ENCODE measurements at places on chromosomes 2 and 18.

- no peak for DNase-seq
Measured at GRCh38 chr2:99706735-99707134, 216.9 kb upstream of the REV1 start.

DNA sequence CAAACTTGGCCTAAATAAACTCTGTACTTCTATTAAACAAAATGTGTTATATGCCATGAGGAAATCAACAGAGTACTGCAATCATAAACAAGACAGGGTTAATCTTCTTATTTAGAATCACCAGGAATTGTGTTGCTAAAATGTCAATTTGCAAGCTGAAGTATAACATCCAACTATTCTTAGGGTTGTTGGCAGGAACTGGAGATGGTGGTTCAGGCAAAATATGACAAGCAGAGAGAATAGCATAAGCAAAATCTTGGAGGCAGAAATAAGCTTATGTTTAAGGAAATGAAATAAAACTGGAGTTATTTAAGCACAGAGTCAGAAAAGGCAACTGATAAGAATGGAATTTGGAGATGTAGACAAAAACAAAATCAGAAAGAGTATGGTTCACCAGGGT lies 463.8 kb upstream of the SLC8A1 start:
- no peak for DNase-seq

DNA sequence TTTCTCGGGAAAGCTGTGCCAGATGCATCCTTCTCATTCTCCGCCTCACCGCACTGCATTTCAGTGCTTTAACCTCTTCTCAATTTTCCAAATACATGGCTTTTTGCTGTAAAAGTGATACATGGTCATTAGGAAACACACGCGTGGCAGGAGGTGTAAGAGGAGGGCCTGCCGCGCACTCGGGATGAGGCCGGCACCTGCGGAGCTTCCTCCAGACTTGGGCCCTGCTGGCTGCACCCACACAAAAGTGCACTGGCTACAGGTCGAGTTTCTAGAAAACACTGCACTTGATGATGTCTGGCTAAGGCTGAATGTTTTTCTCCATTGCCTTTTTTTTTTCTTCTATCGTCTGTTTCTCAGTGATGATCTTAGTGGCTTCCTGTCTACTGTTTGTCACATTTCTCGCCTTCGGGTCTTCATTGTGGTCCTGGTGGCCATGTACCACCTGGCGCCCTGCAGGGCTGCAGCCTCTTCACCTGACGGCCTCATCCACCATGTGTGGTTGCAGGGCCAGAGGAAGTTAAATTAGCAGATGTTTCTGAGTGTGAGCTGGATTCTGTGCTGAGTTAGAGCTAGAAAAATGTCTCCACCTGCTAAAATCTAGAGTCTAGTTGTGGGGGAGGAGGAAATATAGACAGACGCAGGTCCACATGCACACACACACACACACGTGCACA lies 7.6 kb downstream of the KCNG2 start:
- no peak for DNase-seq

GRCh38 chr18:26546875-26547645 lies 1.3 kb downstream of the KCTD1 start:
- DNase-seq = no peak

DNA sequence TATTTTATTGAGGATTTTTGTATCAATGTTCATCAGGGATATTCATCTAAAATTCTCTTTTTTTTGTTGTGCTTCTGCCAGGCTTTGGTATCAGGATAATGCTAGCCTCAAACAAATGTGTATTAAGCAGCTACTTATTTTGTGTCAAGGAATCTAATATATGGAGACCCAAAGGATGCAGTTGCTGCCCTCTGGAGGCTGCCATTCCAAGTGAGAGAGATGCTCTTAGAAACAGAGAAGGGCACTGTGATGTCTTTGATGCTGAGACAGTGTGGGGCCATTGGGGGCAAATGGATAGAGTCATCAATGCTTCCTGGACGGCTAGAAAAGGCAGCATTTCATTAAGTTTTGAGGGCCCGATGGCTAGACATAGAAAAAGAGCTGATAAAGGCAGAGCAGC lies 292.6 kb downstream of the SETBP1 start:
- DNase-seq = no peak

GRCh38 chr2:165376571-165376975 lies 92.9 kb upstream of the CSRNP3 start:
- no peak for DNase-seq

DNA sequence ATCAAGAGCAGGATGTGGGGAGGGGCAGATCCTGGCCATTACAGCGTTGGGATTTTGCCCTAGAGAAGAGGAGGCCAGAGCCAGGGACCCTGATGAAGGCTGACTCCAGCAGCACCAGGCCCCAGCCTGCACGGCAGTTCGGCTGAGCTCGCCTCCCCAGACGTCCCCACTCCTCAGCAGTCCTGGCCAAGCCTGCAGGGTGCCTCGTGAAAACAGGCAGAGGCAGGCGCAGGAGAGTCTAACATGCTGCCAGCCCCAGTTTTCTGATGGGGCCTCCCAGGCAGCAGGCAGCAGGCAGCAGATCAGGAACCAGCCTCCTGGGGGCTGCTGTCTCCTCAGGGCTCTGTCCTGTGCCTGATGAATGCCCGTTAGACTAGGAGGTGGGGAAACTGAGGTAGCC lies 19.7 kb upstream of the GLI2 start:
- no peak for DNase-seq

GRCh38 chr2:74146929-74147726 lies 584 bp downstream of the BOLA3 start:
- DNase-seq = no peak

- no peak for DNase-seq
Measured at GRCh38 chr2:219560037-219560892, 11.1 kb downstream of the OBSL1 start.

DNA sequence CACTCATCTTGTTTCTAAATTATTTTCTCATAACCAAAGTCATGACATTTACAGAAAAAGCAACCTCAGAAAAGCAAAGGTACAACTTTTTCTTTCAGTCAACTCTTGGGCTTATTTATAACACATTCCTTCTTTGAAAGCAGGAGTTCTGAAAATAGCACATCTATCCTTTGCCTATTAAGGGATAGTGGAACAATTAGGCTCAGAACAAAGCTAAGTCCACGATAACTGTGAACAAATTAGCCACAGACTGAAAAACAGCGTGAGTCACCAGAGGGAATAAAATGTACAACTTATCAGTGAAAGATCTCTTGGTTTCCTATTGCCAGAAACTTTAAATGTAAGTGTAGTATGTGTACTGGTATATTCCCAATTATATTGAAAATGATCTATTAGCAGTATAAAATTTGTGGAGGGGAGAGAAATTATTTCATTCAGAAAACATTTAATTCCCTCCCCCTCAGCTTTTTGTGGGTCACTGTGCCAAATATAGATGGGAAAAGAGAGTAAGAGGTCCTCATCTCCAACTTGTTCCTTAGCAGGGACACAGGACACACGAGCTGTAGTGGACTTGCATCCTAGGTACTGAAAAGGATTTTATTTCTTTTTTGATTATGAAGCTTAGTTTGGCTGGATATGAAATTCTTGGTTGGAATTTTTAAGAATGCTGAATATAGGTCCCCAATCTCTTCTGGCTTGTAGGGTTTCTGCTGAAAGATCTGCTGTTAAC lies 15.4 kb upstream of the MATN3 start:
- DNase-seq = no peak

GRCh38 chr2:43228756-43229659 lies 2.6 kb upstream of the ZFP36L2 start:
- DNase-seq = no peak

DNA sequence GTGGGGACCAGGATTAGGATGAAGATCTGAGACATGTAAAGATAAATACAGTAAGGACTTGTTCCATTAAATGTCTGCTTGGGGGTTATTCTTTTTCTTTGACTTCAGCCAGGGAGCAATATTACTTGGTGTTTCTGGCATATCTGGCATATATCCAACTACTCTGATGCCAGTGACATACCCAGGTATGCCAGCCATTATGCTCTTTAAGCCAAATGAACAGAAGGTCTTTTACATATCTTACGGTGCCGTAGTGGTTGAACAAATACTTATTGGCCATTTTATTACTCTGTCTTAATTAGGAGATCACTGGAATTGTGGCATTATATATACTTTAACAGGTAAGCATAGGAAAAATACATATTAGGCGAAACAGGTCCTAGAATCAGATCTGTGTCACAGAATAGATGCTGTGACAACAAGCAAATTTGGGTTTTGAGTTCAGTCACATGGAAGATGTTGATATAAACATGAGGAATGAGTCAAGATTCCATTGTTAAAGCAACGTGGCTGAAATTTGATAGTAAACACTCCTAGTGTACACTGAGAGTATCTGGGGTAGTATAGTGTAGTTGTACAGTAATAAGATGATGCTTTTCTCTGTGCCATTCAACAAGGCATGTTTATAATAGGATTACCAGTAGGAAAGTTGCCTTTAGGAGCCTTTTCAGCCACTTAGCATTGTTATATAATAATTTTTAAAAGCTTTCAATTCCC lies 62.6 kb downstream of the KCTD18 start:
- DNase-seq = no peak

DNA sequence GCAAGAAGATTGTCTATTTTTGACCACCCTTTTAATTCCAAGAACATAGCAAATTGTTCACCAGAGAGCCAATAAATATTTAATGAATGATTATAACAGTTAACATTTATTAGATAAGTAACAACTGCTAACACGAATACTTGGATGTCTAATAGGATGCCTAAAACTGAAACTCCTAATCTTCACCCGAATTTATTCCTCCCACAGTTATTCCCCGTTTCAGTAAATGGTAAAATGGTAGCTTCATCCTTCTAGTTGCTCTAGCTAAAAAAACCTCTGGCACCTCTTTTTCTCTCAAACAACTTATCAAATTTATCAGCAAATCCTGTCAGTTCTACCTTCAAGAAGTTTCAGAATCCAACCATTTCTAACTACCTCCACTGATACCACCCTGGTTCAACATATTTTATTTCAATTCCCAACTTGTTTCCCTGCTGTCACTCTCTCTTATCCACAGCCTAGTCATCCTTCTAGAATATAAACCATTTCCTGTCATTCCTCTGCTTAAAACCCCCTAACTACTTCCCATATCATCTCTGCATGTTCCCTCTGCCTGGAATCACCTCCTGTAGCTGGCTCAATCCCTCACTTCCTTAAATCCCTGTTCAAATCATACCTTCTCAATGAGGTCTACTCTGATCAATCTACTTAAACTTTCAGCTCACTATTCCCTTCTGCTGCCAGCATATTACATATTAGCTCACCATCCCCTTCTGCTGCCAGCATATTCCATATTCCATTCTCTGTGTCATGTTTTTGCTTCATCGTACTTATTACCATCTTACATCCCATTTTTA lies 93.8 kb downstream of the ROCK2 start:
- no peak for DNase-seq

GRCh38 chr2:109065391-109065734 lies 63.6 kb upstream of the SH3RF3 start:
- no peak for DNase-seq

GRCh38 chr18:5175378-5175777 lies 21.7 kb downstream of the AKAIN1 start:
- DNase-seq = no peak

DNA sequence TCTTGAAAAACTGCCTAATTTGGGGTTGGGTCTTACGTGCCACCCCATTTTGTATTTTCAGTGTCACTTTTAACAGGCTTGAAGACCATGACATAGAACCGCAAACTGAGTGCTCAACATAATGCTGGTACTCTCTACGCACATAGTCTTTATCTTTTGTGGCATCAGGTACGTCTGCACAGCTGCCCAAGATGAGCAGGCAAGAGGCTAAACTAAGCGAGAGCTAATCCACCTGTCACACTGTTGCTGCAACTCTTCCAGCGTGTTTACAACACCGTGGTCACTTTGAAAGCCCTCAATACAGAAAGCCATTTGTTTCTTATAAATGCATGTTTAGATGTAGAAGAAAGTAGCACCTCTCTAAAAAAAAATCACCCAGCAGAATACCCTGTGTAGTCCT lies 270.0 kb upstream of the TCF4 start:
- DNase-seq = no peak

DNA sequence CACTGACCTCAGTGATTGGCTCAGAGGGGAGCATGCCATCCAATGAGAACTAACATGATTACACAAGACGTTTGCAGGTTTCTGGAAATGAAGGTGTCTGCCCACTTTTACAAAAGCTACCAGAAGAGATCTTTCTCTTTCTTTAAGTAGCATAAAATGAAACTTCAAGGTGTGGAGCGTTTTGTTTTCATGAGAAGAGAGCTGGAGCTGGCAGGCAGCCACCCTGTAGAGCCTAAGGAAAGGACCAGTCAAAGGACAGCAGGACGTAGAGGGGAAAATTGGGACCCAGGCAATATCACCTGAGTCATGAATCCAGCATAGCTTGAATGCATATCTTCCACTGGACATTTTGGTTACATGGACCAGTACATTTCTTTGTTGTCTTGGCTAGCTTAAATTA lies 331.0 kb downstream of the EPHA4 start:
- DNase-seq = no peak

DNA sequence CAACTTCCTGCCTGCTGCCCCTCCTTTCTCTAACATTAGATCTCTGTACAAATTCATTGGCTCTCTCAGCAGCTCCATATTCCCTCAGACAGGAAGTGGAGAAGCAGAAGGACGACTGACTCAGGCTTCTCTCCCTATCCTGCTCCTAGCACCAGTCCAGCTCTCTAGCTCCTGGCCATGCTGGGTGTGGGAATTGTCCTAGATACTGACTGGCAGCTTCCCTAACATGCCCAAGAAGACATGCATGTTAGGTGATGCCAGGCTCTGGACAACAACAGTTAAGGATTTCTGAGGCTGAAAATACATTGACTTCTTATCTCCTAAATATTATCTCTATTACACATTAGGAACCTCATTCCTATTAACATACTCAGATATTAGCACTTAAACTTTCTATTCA lies 292.9 kb downstream of the IKZF2 start:
- DNase-seq = no peak

- no peak for DNase-seq
Measured at GRCh38 chr2:42232024-42232423, 62.9 kb downstream of the EML4 start.

GRCh38 chr2:174765576-174765975 lies 1.3 kb upstream of the CHRNA1 start:
- no peak for DNase-seq

GRCh38 chr2:227351639-227352038 lies 26.6 kb downstream of the MFF start:
- DNase-seq = no peak

DNA sequence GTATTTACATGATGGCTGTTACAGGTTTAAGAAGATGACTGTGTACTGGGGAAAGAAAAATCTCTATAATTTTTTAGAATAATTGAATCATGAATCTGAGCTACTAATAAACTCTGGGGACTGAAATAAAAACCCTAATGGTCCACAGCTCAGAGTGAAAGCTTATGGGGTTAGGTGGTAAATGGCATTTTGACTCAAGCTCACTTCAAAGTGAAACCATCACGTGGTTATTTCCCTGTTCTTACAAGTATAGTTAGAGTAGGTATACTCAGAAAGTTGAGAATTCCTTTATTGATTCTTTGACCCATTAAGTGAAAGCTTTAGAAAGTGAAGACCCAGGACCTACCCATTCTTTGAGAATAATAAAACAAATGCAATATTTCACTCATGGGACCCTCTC lies 626.2 kb upstream of the SETBP1 start:
- no peak for DNase-seq
